ENCODE measurements at places on chromosomes 12 and 14. TPM values are rescaled to one million over a fixed set of nuclear protein-coding genes. Genes with fewer than 3 reads are reported as not detected.

Gene MYF5
- not detected for total RNA-seq

Gene OASL
- total RNA-seq: 0.22 TPM

Gene GRIP1
- not detected for total RNA-seq

Gene RNF10
- total RNA-seq: 127 TPM

Gene ALDH1L2
- 0.20 TPM for total RNA-seq

Gene SSPN
- 0.22 TPM for total RNA-seq

Gene ITPR2
- total RNA-seq: 14.5 TPM
